CD8-positive, alpha-beta T cell (primary cell): ENCODE measurements at places on chromosomes 2 and 18. TPM values are rescaled to one million over a fixed set of nuclear protein-coding genes. Genes with fewer than 3 reads are reported as not detected.

NEU2 gene
- total RNA-seq = not detected

DNA sequence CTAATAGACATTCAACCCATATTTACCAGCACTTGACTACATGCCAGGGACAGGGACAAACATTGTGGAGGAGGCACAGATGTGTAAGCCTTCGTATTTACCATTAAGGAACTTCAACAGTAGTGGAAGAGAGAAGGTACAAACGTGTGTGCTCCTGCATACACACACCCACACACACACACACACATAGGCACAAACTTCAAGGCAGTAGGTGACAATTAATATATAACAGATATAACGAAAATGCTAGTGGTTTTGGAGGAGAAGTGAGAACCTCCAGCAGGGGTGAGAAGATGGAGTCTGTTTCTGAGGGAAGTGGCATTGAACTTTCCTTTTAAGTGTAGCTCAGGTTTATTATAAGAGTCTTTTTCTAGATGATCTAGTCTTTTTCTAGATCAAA lies 231.1 kb downstream of the SETBP1 start:
- DNase-seq = no peak

DNA sequence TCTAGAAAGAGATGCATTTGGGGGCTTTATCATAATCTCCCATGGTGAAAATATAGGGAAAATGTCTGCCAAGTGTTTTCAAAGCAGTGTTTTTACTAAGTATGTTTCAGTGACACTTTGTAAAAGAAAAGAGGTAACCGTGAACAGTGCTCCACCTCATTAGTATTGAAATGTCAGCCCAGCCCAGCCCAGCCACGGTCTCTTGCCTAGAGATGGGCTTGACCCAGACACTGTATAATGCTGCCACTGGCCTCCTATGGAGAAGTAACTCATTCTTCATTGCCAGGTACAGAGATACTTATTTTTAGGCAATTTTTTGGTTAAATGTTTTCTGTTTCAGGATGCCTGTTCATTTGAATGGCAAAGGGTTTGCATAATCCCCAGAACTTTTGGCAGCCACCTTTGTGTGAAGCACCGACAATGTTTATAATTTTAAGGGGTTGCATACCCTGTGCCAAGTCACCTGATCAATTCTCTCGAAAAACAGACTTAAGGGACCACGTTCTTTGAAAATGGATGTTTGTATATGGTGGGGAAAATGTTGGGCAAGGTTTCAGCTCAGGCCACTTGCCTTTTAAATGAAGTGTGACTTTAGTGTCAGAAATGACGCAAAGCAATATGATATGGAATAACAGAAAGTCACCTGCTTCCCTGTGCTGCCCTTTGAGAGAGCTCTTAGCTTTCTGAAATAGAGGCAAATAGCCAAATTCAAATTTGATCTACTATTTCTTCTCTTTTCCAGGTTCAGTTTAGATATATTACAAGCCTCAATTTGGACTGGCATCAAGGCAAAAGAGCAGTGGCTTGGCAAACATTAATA lies 314.5 kb upstream of the RGPD4 start:
- no peak for DNase-seq

DNA sequence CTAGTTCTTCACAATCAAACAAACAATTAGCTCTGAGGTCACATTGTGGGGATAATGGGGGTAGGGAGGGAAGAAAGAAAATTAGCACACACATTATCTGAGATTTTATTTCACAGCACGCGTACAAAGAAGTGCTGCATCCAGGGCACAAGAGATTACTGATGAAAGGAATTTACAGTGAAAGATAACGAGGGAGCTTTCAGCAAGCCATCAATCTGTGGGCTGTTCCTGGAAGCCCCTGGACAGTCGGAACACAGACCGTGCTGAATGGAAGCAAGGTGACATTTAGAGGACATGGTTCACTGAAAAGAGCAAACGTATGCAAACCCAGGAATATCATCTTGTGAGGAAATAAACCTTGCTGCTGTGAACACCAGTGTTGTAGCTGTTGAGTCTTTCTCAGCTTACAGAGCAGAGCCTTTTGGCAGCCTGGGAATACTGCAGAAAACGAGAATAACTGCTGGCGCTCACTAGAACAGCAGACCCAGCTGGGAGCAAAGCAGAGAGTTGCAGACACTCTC lies 63.2 kb downstream of the SCG2 start:
- DNase-seq = no peak

- DNase-seq = no peak
Observed at GRCh38 chr2:128695646-128696220, 377.1 kb upstream of the HS6ST1 start.

- DNase-seq = no peak
Observed at GRCh38 chr2:75428646-75429443, 131.9 kb downstream of the EVA1A start.

EHBP1 gene
- 16.2 TPM for total RNA-seq

DNA sequence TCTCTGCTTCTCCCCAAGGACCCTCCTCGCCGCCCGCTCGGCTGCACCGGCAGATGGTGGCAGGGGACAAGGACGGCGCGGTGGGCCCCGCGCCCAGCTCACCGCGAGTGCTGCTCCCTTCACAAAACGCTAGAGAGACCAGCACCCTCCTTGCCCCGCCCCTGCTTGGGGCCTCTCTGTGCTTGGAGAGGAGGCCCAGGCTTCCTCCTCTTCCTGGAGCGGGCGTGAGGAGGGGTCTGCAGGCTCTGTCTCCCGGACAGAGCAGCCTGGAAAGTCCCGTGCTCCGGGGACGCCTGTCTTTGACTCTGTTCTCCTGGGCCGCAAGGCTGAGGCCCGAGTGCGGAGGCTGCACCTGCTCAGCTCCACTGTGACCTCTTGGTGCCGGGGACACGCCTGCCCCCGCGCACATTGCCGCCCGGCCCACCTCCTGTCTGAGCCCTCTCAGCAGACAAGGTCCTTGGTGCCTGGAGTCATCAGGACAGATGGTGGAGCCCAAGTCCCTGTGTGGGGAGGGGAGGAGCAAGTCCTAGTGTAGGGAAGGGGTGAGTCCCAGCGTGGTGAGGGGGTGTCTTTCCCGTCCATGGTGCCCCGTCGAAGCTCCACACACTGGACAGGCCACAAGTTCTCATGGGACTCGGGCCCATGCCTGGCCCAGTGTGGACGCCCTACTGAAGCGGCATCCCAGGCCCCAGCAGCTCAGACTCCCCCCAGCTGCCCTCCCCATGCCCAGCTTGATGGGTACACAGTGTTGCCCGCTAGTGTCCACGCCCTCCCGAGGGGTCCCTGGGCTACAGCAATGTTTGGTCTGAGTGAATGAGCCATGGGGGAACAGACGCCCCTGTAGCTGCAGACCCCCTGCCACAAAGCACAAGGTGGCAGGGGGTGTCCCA lies 33.8 kb downstream of the RTP5 start:
- DNase-seq = no peak

DNA sequence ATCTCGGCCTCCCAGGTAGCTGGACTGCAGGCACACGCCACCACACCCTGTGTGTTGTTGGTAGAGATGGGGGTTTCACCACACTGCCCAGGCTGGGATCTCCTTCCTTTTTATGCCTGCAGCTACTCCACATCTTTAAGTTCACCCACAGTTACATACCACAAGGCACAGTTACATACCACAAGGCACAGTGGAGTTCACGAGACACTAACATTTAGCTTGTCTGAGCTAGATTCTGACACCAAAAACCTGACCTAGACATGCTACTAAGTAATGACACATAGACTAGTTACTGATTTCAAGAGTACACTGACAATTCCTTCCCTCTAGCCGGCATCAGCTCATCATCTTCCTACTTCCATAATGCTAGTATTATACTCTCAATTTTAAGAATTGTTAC lies 4.3 kb downstream of the POLR2D start:
- no peak for DNase-seq
